ENCODE measurements at places on chromosomes 12 and 14. TPM values are rescaled to one million over a fixed set of nuclear protein-coding genes. Genes with fewer than 3 reads are reported as not detected.

DNA sequence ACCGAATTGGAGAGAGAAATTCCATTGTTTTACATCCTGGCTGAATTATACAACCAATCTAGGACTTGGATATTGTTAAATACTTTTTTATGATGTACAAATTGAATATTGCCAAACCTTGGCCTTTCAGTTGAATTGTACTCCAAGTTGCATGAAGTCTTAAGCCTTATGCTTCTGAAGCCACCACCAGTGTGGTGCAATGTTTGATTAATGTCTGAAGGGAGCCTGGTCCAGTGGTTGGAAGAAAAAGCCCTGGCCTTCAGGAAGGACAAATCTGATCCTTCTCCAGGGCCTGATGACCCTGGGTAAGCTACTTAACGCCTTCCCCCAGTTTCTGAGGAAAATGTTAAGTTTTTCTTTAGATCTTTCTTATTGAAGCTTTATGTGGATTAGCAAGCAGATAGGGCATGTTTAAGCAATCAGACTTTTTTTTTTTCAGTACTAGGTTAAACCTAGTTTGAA, 72.0 kb downstream of the PAPOLA start:
- peaks cover 35% of the 10 kb centered on the region for H3K36me3 ChIP-seq
- no peaks in the 10 kb centered on the region for H3K27me3 ChIP-seq
- no peak for DNase-seq
- H3K4me3 ChIP-seq, result no peak overlapping the region

The KCNK13 gene
- 0.58 TPM for total RNA-seq

The TMEM117 gene
- total RNA-seq, result 1.4 TPM

The SMIM10L1 gene
- 12.1 TPM for total RNA-seq

GRCh38 chr12:109436188-109436560, 40.9 kb downstream of the KCTD10 start:
- no peaks in the 10 kb centered on the region for H3K4me1 ChIP-seq
- no peaks in the 10 kb centered on the region for H3K36me3 ChIP-seq
- no peaks in the 10 kb centered on the region for H3K27me3 ChIP-seq
- H3K4me3 ChIP-seq, result no peak overlapping the region
- DNase-seq, result peak; percentile 80

DNA sequence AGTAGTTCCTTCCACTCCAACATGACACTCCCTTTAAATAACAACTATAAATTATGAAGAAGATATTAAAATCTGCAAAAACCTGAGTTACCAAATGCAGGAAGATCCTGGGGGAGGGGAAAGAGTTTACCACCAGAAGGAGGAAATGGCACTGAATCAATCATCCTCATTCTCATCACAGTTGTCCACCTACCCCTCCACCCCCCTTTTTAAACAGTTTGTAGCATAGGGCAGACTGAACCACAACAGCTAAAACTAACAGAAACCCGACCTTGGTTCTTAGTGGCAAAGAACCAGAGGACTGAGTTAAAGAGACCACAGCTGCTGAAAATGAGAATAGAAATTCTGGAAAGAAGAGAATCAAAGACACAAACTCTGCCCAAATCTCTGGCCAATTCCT, 189.5 kb downstream of the MED13L start:
- peaks cover 19% of the 10 kb centered on the region for H3K36me3 ChIP-seq
- no peak for DNase-seq
- H3K27ac ChIP-seq, result no peak overlapping the region

DNA sequence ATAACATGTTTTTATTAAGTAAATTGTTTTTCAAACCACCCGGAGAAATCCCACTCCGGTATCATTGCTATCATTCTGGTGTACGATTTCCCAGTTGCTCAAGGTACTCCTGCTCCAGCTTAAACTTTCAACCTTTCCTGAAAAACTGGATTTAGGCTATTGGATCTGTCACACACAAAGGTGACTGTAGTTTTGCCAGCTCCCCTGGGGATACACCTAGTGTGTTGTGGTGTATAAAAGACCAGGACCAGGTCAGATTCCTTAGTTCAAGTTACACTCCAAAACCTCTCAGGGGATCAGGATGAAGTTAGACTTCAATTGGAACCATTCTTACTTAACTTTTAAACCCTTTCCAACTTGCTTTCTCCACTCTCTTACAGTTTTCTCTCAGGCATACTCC, 303.9 kb downstream of the NOVA1 start:
- no peak overlapping the region for H3K27ac ChIP-seq
- no peaks in the 10 kb centered on the region for H3K36me3 ChIP-seq
- H3K4me3 ChIP-seq, result no peak overlapping the region
- H3K27me3 ChIP-seq, result no peaks in the 10 kb centered on the region
